ENCODE measurements at places on chromosomes 2 and 18. TPM values are rescaled to one million over a fixed set of nuclear protein-coding genes. Genes with fewer than 3 reads are reported as not detected.

The EFHD1 gene
- under 0.01 TPM for total RNA-seq

The MAB21L4 gene
- not detected for total RNA-seq

The MTA3 gene
- total RNA-seq = 34.2 TPM

The FSHR gene
- total RNA-seq = not detected

The FBXO36 gene
- total RNA-seq = 2.4 TPM

The NAGK gene
- 46.1 TPM for total RNA-seq
